ENCODE measurements at places on chromosomes 5 and 9.
A peak's percentile ranks its signal among the peaks of the same experiment; 100 is the strongest.

DNA sequence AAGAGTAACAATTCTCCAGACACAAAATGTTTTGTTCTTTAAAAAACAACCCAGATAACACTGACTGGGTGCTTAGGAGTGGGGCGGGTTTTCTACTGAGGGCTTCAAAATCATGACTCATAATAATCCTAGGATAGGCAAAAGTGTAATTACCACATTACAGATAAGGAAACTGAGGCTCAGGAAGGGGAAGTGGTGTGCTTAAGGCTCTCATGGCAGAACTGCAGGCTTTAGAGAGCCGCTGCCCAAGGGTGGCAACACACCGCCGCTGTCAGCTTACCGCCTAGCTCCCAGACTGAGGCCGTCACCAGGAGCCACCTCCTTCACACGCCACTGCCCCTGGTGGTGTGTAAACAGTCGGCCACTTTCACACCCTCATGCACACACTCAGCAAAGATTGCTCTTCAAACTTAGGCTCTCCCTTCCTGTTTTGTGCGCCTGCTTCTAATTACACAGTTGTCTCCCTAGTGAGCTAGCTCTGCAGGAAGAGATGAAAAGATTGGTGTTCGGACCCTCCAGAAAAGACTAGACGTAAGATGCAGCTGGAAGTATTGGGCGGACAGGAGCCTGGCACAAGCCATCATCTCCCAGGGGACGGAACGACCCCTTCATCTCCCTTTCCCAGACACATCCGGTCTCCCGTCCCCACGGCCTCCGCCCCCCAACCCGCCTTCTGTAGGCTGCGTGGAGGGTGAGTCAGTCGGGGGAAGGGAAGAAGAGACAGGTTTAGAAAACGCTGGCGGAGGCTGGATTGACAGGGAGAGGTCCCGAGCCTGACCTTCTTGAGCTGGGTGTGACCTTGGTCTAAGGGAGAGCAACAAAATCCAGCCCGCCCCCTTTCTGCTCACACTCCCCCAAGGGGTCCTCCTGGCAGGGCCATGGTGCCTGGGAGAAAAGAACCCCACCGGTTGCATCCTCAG lies 162.7 kb downstream of the SYK start:
- DNase-seq, result peak; percentile 46

- DNase-seq, result no peak
Measured at GRCh38 chr9:115350548-115350947, 232.6 kb upstream of the TNC start.

DNA sequence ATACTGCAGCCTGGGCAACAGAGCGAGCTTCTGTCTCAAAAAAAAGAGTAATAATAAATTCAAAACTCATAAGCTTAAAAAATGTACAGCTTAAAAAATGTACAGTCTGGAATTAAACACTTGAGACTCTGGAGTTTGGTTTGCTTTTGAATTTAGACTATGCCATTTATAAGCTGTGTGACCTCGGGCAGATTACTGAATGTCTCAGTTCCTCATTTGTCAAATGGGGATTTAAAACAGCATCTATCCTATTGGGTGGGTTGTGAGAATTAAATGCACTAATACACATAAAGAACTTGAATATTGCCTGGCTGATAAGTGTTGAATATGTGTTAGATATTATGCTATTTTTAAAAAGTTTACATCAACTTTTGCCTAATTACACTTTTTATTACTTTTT lies 98.4 kb downstream of the SCAMP1 start:
- no peak for DNase-seq

DNA sequence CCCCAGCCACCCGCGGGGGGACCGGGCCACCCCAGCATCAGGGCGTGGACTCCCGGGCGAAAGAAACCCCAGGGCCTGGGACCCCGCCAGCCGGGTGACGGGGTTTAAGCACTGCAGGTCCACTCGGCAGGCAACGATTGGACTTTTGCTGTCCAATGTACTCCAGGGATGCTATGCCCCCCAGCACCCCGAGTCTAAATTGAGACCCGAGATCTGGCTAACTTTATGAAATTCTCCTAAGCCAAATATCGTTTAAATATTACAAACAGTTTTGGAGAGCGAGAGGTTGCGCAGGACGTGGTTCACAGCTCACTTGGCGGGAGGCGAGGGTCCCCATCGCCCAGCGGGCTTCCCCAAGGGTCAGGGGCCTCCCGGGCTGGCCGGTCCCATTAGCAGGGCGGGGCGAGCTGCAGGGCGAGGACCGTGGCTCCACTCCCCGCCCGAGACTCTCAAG lies 384 bp upstream of the MRPS2 start:
- no peak for DNase-seq

DNA sequence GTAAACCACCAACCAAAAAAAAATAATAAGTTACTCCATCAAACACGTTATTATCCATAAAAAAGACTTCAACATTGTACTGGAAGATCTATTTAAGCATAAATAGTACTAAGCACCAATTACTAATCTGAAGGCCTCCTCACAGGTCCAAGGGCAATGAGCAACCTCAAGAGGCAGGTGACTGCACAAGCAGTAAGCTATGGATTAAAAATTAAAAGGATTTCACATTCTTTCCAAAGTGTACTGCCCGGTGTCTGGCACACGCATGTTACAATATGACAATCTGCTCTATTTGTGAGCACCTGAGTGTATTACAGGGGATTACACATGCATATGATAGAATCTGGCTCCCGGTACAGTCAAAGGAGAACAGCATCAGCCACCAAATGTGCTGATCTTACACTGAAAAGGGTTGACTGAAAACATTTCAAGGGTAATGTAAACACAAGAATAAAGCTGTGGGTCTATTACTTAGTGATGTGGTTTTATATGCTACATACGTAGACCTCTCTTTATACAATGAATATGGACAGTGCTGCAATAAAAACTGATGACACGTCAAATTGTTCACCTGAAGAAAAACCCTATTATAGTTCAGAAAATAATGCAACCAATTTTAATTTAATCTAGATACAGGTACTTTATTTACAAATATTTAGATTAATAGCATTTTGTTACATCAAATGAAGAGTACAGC lies 22.8 kb downstream of the RAB14 start:
- no peak for DNase-seq

- peak; percentile 78 for DNase-seq
Measured at GRCh38 chr9:130997925-130998596, 10.9 kb upstream of the LAMC3 start.

- DNase-seq, result no peak
Measured at GRCh38 chr5:176412517-176413254, 3.7 kb downstream of the CLTB start.

DNA sequence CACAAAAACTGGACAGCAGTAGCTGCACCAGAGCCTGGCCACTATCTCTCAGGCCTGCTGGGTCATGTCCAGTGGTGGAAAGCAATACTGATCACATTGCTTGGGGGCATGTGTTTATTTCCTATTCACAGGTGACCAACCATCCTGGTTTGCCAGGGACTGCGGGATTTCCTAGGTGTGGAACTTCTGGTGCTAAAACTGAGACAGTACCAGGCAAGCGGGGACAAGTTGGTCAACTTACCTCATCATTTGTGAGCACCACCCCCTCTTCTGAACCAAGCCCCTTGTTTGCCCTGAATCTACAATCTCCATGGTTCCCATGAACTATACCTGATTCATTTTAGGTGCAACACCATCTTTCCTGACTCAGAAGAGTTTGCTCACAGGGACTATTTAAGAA lies 81.3 kb downstream of the TNC start:
- peak; percentile 39 for DNase-seq

DNA sequence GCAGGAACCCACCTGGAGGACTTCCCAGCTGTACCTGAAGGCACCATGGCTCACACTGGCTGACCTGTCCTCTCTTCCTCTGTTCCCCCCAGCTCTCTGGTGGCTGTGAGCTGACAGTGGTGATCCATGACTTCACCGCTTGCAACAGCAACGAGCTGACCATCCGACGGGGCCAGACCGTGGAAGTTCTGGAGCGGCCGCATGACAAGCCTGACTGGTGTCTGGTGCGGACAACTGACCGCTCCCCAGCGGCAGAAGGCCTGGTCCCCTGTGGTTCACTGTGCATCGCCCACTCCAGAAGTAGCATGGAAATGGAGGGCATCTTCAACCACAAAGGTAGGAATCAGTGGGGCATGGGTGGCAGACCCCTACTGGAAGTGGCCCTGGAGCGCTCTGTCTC lies 161.9 kb upstream of the OTULINL start:
- no peak for DNase-seq

DNA sequence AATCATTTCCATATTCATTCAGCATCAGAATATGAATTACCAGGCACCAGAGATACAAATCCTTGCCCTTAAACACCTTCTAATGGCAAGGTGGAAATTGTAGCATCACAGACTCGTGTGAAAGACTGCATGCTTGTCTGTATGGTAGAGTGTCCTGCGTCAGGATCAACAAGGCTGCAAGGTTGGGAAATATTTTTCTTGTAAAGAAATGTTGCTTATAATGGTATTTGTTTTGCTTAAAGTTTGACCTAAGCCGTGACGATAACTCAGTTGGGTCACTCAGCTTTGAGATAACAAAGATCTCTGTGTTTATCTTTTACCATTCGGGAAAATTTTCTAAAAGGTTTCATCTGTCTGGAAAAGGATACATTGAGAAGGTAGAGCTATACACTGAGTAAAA lies 87.6 kb downstream of the BASP1 start:
- DNase-seq, result no peak

DNA sequence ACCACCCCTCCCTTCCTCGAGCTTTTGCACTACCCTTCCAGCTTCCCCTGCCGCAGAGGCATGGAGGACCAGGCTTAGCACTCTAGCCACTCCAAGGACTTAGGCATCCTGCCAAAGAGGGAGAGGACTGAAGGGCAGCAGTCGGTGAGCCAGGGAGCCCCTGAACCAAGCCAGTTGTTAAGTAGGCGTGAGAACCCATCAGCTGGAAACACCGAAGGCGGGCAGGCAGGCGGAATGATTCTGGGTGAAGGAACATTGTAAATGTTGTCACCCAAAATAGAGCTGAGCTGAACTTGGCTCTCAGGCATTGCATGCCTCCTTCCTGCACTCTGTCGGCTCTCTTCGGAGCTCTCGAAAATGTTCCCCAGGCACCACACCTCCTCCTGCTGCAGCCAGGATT lies 42.8 kb downstream of the NRG2 start:
- no peak for DNase-seq

DNA sequence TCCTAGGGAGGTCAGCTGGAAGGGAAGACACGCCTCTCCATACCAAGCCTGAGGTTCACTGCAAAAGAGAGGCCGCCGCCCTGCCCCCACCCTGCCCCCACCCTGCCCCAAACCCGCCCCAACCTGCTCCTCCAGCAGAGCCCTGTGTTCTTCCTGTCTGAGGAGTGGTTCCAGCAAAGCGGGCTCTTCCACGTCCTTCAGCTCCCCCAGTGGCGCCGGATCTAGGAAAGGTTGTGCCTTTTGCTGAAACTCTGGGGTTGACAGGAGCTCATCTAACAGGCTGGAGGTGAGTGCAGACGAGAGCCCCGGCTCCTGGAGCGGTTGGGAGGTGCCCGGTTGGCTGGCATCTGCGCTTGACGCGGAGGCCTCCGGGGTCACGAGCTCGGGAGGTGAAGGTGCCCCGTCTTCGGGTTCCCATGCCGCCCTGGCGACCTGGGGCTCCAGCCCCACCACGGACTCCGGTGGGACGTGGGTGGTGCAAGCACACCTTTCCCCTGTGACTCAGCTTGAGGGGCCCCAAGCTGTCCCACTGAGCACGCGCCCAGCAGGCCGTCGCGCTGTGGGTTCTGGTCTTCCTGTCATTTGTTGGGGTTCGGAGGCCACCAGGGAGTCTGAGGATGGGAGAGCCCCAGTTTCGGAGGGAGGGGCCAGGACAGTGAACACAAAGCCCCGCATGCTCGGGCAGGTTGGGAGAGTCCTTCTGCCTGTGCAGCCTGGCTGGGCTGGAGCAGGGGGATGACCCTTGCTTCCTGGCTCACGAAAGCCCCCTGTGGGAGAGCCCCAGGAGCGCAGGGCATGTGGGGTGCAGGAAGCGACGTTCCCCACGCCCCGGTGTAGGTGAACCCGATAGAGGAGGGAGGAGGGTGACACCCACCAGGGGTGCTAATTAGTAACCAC lies 1467.1 kb downstream of the FOXD4L5 start:
- DNase-seq, result peak; percentile 85

- no peak for DNase-seq
Measured at GRCh38 chr9:134313470-134313869, 12.8 kb upstream of the RXRA start.

- DNase-seq, result no peak
Measured at GRCh38 chr5:4781299-4781698, 358.8 kb upstream of the ADAMTS16 start.

DNA sequence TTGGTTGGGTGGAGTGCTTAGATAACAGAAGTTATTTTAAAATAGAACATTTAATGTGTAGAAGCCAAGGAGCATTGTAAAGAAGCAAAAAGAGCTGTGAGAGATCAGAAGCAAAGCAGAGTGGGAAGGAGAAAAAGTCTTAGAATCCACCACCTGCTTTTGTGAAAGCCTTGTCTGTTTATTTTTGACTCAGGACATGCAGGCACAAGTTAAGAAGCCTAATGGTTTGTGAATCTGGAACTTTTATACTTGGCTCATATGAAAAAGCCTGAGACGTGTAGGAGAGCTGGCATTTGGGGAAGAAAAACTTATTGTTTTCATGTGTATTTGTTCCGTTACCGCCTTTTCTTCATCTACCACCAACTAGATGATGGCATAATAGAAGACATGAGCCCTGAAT lies 38.5 kb upstream of the ITGA2 start:
- no peak for DNase-seq

- DNase-seq, result peak; percentile 43
Measured at GRCh38 chr5:157290981-157291711, 25.2 kb downstream of the CYFIP2 start.

- DNase-seq, result no peak
Measured at GRCh38 chr5:64765804-64766504, 2.5 kb downstream of the SREK1IP1 start.

- DNase-seq, result no peak
Measured at GRCh38 chr9:117034866-117035265, 347.8 kb downstream of the TRIM32 start.

GRCh38 chr5:154444556-154445421 lies 1.0 kb upstream of the SAP30L start:
- peak; percentile 49 for DNase-seq

DNA sequence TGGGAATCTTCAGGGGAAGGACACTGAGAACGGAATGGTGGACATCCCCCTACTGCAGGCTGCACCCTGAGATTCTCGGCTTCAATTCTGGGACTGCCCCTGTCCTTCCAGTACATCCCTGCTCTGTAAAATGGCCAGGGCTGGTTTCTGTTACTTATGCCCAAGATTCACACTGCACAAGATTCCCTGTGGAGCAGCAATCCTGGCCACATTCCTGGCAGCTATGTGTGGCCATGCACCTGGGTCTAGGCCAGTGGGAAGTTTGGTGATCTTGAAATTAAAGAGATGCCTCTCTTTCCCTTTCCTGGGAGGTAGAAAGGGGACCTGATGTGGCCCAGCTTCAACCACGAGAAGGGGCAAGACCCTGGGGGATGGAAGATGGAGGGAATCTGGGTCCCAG lies 27.6 kb downstream of the WHRN start:
- DNase-seq, result no peak

- DNase-seq, result no peak
Measured at GRCh38 chr9:107723015-107723414, 233.4 kb upstream of the KLF4 start.

- DNase-seq, result no peak
Measured at GRCh38 chr9:42388846-42389245, 205.4 kb downstream of the SPATA31A6 start.

Data from activated T-cell treated with anti-CD3 and anti-CD28 coated beads, Interleukin-2, amount 50 U/mL, for 48 hours (primary cell).